ENCODE measurements at places on chromosomes 1 and 21.

- peak; percentile 3 for DNase-seq
These were observed 480.9 kb upstream of the ZRANB2 start for GRCh38 chr1:71561729-71562128.

DNA sequence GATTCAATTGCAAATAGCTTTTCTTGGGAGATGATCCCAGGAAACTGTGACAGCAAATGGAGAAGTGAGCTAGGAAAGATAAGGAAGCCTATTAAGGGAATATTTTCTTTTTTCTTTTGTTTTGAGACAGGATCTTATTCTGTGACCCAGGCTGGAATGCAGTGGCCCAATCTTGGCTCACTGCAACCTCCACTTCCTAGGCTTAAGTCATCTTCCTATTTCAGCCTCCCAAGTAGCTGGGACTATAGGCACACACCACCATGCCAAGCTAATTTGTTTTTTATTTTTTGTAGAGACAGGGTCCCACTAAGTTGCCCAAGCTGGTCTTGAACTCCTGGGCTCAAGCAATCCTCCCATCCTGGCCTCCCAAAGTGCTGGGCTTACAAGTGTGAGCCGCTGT is 433.7 kb downstream of the RPS6KC1 start:
- no peak for DNase-seq

- DNase-seq = no peak
These were observed 8.3 kb downstream of the NT5C1A start for GRCh38 chr1:39663559-39663958.

- no peak for DNase-seq
These were observed at the start of gene FHAD1 for GRCh38 chr1:15246960-15247614. Gene FHAD1, plus strand, starts transcription at chr1:15247223. Its CDS starts 4,562 bp downstream, at chr1:15251785.

DNA sequence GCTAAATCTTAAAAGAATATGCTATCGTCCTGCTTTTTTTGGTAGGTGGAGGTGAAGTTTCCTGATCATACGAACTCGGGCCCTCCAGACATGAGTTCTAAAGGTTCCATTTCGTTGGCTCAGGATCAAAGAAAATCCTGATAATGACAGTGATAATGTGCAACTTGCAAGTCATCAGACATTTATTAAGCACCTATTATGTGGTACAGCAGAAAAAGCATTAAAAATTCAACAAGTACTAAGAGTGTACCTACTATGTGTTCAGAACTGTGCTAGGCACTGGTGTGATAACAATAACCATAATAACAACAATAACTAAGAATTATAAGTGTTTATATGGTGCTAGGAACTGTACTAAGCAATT is 3.9 kb upstream of the IER5 start:
- no peak for DNase-seq

DNA sequence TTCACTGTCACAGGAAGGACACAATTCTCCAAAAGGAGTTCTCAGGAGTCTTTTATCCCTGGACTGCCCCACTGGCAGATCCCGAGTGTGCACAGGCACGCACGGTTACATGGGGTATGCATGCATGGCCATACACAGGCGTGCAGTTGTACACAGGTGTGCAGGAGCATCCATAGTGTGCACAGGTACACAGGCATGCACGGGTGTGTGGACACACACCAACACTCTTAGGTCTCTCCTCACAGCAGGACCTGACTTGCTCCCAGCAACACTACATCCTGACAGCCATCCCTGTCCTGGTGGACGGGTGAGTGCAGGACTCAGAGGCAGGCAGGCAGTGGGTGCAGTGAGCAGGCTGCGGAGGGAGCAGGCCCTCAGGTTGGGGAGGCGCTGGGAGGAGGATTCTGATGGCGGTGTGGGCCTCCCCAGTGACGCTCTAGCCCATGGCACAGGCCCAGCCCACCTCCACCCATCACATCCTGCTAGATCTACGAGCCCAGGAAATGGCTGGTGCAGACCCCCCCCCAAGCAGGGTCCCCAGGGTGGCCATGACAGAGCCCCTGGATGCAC is 28.4 kb downstream of the SLC19A1 start:
- no peak for DNase-seq

DNA sequence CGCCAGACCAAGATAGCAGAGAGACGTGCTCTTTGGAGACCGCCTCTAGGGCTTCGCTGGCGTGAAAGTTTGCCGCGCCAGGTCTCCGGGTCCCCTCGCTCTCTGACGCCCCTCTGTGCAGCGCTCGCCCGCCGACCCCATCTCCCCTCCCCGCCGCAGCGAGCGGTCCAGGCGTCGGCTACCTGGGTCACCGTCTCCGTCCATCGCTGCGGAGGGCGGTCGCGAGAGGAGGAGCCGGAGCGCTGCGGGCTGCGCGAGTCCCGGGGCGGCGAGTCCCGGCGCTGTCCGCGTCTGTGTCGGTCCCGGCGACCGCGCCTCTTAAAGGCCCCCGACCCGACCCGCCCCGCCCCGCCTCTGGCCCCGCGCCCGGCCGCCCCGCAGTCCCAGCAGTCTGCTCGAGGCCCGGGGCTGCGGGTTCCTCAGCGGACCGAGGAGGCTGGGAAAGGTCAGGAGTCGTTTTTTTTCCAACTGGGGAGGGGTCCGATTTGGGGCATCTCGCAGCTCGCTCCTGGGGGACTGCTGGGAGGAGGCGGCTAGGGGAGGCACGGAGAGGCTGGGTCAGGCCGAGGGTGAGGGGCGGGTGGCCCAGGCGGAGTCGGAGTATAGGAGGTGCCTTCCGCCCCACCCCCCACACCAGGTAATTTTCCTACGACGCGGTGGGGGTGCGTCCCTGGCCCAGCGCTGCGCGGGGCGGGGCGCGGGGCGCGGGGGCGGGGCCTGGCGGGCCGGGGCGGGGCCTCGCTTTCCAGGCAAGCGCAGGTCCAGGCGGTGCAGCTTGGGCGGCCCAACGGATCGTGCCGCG is at the start of the genes FBXO2 and FBXO44:
FBXO2 (minus strand) TSS at position 293 of the 802 bp plus-strand sequence; CDS start at position 204, 89 bp downstream.
FBXO44 (plus strand) TSS at position 741 of the 802 bp plus-strand sequence. CDS start 959 bp downstream, outside the sequence.
- DNase-seq = no peak

DNA sequence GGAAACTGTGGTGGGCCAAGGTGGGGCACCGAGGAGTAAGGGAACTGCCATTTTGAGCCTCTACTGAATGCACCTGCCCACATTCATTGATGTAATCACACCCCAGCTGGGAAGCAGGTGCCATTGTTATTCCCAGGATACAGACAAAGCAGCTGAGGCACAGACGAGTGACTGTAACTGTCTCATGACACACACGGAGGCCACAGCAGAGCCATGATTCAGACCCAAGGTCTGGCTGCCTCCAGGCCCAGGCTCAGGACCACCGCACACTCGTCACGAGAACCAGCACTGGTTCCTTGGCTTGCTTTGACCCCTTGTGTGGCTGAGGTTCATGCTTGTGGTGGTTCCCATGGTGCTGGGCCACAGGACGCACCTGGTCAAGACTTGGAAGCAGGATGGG is 45.6 kb upstream of the CLIC4 start:
- DNase-seq = no peak

DNA sequence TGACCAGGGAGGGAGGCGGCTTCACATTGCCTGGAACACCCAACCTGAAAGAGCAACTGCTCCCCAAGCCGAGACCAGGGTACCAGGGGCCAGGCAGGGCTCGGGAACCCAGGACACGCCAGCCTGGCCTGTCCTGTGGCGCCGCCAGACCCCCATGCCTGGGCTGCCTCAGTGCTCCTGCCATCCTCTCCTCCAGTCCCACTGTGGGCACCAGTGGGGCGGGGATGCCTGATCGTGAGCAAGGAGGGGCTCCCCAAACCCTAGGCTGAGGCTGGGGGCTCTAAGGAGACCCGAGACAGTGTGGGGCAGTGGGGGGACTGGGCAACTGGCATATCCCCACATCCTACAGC is 45.1 kb downstream of the WNT9A start:
- DNase-seq = no peak

DNA sequence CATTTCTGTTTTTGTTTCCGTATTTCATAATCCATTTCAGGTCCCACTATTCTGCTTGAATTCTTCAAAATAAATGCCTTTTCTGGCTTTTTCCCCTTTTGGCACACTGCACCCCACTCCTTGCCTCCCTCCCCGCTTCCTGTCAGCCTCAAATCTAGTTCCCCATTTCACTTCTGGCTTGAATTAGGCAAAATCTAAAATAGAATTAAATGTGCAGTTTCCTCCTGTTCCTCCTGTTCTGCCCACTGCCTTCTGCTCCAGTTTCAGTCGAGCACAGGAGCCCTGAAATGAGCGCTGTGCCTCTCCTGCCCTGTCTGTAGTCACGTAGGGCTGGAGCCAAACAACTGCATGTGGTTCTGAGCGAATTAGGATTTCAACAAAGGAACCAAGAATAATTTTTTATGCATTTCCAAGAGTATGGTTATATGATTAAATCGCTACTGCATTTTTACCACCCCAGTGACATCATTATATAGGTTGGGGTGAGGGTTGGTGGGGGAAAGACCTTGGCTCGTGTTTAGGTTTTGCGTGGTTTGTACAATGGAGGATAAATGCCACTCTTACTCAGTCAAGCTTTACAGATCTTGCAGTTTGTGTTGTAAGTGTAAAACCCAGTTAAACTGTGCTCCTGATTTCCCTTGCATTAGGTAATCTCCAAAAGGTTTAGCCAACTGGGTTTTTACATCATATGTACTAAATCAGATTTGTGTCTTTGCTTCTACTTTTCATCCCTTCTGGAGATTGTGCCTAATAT is 114.9 kb downstream of the VPS13D start:
- no peak for DNase-seq

DNA sequence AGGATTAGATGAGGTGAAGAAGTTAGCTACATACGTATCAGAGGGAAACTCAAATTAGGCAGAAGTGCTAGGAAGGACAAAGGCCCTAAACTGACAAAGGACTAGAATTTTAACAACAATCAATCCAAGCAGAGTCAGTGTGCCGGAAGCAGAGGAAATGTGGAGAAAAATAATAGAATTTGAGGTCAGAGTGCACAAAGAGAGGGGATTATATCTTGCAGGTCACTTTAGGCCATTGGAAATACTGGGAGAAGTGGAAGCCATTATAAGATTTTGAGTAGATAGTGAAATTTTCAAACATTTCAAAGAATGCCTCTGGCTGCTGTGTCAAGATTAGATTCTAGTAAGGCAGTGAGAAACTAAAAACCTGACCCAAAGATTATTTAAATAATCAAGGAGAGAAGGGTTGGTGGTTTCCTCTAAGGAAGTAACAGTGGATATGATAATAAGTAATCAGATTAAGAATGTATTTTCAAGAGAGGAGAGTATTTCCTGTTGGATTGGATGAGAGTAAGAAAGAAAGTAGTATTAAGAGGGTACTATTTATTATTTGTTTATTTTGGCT is 889.2 kb upstream of the NCAM2 start:
- DNase-seq = no peak

GRCh38 chr1:54542120-54542961 is 5.7 kb upstream of the ACOT11 start:
- no peak for DNase-seq

DNA sequence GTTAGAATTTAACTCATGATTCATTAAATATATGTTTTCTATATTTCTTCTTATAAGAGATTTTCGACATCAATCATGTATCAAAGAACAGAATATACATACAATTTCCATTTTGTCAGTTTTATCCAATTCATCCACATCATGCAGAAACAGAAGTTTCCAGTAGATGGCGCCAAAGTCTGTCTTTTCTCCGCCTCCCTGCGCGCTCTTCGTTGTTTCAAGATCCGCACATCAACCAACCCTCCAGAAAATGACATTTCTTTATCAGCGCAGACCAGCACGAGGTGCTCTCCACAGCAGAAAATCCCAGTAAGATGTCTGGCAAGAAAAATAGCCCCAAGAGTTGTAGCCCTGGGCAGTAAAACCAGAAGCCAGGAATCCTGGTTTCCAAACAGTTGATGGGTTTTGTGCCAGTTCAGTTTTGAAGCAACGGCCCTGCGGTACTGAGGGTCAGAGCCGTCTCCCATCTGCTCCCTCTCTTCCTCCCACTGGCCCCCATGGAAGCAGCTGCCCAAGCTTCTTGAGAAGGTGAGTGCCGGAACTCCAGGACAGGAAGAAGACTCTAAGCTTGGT is 38.6 kb upstream of the GPR137B start:
- no peak for DNase-seq
